ENCODE measurements at places on chromosomes 1 and 21. TPM values are rescaled to one million over a fixed set of nuclear protein-coding genes. Genes with fewer than 3 reads are reported as not detected.

DNA sequence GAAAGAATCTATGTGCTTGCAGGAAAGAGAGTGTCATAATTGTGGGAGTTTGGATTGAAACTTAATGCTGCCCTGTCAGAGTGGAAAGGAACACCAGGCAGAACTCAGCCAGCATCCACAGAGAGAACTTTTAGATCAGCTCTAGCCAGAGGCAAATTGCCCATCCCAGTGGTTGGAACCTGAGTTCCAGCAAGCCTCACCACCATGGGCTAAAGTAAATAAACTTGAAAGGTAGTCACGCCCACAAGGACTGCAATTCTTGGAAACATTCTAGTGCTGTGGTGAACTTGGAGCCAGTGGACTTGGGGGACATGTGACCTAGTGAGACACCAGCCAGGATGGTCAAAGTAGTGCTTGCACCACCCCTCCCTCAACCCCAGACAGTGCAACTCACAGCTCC lies 571.6 kb downstream of the LRRIQ3 start:
- H3K27me3 ChIP-seq: no peaks in the 10 kb centered on the region
- no peaks in the 10 kb centered on the region for H3K36me3 ChIP-seq
- H3K27ac ChIP-seq: no peak overlapping the region

DNA sequence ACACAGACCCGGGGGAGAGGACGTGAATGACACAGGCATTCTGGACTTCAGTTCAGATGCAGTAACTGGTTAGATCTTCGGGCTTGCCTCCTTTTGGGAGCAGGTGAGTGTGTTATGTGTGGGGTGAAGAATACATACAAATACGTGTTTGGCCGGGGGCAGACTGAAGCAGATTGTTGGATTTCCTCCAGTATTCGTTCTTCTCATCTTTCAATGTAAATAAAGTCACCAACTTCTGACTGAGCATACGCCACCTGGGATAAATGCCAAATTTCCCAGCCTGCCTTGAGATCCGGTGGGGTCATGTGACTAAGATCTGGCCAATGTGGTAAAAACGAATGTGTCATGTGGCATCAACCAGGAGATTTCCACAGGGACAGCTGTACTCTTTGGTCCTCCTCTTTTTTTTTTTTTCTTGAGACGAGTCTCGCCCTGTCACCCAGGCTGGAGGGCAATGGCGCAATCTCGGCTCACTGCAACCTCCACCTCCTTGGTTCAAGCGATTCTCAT lies 189.8 kb downstream of the RGS7 start:
- H3K27ac ChIP-seq: no peak overlapping the region
- H3K36me3 ChIP-seq: no peaks in the 10 kb centered on the region
- H3K27me3 ChIP-seq: peaks cover 3% of the 10 kb centered on the region
- DNase-seq: no peak

- H3K4me3 ChIP-seq: no peak overlapping the region
- H3K27ac ChIP-seq: no peak overlapping the region
- H3K27me3 ChIP-seq: no peaks in the 10 kb centered on the region
- no peak for DNase-seq
- H3K4me1 ChIP-seq: peaks cover 9% of the 10 kb centered on the region
Measured at GRCh38 chr1:180615493-180616290, 16.1 kb upstream of the XPR1 start.

DNA sequence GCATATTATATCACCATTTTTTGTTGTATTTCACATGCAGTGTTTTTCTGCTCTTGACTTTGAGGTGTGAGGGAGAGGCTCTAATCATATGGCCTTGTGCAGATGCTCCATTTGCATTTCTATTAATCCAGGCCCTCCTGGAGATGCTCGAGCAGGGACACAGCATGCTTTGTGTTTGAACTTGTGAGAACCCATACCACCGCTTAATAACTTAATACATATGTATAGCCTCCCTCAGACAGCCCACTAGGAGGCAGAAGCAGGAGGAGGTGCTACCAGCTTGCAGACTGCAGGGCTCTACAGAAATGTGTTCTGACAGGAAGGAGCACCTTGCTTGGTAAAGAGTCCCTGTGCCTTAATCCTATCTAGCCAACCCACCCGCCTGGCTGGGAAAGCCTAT lies 155.2 kb downstream of the BARHL2 start:
- H3K4me3 ChIP-seq: no peak overlapping the region
- peaks cover 7% of the 10 kb centered on the region for H3K4me1 ChIP-seq
- no peaks in the 10 kb centered on the region for H3K36me3 ChIP-seq
- no peak overlapping the region for H3K27ac ChIP-seq
- no peak for DNase-seq

GRCh38 chr1:168918860-168919741 lies 187.4 kb upstream of the ATP1B1 start:
- H3K4me3 ChIP-seq: no peak overlapping the region
- no peaks in the 10 kb centered on the region for H3K27me3 ChIP-seq
- no peak for DNase-seq

DNA sequence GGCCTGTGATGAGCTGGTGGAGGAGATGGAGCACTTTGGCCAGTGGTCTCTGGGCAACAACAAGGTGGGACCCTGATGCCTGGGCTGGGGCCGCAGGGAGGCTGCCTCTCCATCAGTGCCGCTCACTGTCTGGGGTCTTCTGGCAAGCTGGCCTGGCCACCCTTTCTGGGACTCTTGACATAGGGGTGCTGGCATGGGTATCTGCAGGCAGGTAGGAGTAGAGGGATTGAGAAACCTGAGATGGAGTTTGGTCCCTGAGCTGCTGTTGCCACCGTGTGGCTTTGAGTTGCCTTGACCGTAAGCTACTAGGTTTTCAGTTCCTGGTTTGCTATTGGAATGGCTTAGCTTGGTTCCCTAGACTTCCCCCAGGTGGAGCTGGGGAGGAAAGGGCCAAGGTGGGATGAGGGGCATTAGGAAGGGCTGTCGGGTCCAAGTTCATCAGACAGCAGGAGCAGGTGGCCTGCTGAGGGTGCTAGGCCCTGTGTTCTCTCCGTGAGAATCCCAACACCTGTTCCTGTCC lies 13.2 kb upstream of the MFN2 start:
- H3K4me3 ChIP-seq: no peak overlapping the region
- H3K36me3 ChIP-seq: no peaks in the 10 kb centered on the region
- H3K4me1 ChIP-seq: no peaks in the 10 kb centered on the region
- no peaks in the 10 kb centered on the region for H3K27me3 ChIP-seq
- H3K27ac ChIP-seq: no peak overlapping the region

DNA sequence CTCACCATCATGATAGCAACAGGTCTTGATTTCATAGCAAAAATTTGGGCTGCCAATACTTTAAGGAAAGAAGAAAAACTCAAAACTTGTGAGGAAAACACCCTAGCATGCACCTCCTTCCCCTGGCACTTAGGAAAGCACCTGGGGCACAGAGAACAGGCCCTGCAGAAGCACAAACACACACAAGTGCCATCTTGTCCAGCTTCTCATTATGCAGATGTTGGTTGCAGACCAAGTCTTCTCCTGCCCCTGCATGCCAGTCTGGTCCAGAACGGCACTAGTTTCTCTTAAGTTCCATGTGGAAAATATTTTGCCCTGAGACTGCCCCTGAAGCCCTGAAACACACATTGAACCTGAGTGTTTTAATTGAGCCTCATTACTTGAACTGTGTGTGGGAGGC lies 6.3 kb upstream of the ETV3 start:
- peaks cover 9% of the 10 kb centered on the region for H3K4me1 ChIP-seq
- no peak for DNase-seq
- H3K4me3 ChIP-seq: no peak overlapping the region
- no peaks in the 10 kb centered on the region for H3K36me3 ChIP-seq

- H3K27me3 ChIP-seq: no peaks in the 10 kb centered on the region
- H3K4me3 ChIP-seq: no peak overlapping the region
- no peak for DNase-seq
- no peak overlapping the region for H3K27ac ChIP-seq
- H3K36me3 ChIP-seq: no peaks in the 10 kb centered on the region
- no peaks in the 10 kb centered on the region for H3K4me1 ChIP-seq
Measured at GRCh38 chr1:77060000-77060399, 159.2 kb downstream of the PIGK start.

DNA sequence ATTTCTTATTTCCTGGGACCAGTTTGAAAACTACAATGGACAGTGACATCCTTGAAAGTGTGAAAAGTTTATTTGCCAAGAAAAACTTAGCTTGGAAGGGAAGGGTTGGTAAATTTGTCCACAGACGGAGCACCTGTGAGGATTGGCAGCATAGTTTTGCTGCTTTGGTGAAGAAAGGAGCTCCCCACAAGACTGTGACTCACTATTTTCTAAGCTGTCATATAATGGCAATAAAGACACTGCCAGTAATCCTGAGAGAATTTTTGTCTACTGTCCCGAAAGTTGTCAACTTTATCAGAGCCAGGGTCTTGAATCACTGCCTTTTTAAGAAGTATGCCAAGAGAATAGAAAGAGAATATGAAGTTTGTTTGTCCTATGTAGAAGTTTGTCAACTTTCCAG lies 230.8 kb downstream of the NEGR1 start:
- DNase-seq: no peak
- no peaks in the 10 kb centered on the region for H3K4me1 ChIP-seq
- no peak overlapping the region for H3K27ac ChIP-seq
- H3K27me3 ChIP-seq: no peaks in the 10 kb centered on the region

GRCh38 chr1:22089787-22090186 lies 37.3 kb downstream of the CDC42 start:
- H3K4me3 ChIP-seq: no peak overlapping the region
- no peak for DNase-seq
- H3K36me3 ChIP-seq: no peaks in the 10 kb centered on the region
- peaks cover 66% of the 10 kb centered on the region for H3K4me1 ChIP-seq

DNAI4 gene
- 8.1 TPM for total RNA-seq

LCE1A gene
- total RNA-seq: not detected

PLA2G2A gene
- 11.0 TPM for total RNA-seq

- H3K27me3 ChIP-seq: no peaks in the 10 kb centered on the region
- DNase-seq: no peak
- peaks cover 42% of the 10 kb centered on the region for H3K4me1 ChIP-seq
Measured at GRCh38 chr1:205748403-205749233, 1.4 kb downstream of the NUCKS1 start.

- H3K27ac ChIP-seq: no peak overlapping the region
- H3K36me3 ChIP-seq: no peaks in the 10 kb centered on the region
- H3K4me1 ChIP-seq: peaks cover 7% of the 10 kb centered on the region
- DNase-seq: no peak
- H3K4me3 ChIP-seq: no peak overlapping the region
- no peaks in the 10 kb centered on the region for H3K27me3 ChIP-seq
Measured at GRCh38 chr21:15088488-15088887, 23.7 kb upstream of the NRIP1 start.

PTGER3 gene
- total RNA-seq: 1.3 TPM

DNA sequence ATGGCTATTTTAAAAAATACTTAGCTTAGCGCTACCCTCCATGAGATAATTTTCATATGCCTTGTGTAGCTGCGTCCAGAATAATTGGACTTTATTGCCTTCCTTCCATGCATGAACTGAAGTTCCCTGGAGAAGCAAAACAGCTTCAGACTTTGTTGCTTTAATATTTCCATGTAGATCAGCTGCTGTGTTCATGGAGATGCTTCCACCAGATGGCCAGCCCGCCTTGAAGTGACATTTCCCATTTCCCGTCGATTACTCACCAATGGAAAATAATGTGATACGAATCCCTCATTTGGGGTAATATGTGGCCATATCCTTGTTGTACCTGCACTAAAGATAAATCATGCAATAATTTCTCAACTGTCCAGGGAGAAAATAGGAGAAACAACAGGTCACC lies 47.4 kb upstream of the CLDN14 start:
- H3K36me3 ChIP-seq: no peaks in the 10 kb centered on the region
- no peaks in the 10 kb centered on the region for H3K4me1 ChIP-seq
- H3K4me3 ChIP-seq: no peak overlapping the region

DNA sequence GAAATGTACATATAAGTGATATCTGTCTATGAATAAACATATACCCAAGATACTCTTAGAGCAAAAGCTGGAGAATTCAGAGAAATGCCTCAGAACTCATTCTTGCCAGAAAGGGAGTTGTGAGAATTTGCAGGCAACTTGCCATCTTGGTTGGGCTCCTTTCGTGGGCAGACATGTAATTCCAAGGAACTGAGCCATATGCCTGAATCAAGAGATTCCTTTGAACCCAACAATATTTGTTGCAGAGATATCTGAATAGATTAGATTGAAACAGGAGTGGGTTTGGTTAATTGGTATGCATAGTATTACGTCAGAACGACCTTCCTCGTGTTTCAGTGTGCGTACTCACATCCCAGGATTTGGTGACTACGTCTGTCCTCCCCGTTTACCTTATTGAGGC lies 67.0 kb downstream of the TGFB2 start:
- no peaks in the 10 kb centered on the region for H3K36me3 ChIP-seq
- no peak overlapping the region for H3K4me3 ChIP-seq
- no peak overlapping the region for H3K27ac ChIP-seq
- DNase-seq: no peak
- peaks cover 11% of the 10 kb centered on the region for H3K4me1 ChIP-seq

All from heart right ventricle (tissue), 16 donors.